ENCODE measurements at places on chromosomes 13 and 19.

DNA sequence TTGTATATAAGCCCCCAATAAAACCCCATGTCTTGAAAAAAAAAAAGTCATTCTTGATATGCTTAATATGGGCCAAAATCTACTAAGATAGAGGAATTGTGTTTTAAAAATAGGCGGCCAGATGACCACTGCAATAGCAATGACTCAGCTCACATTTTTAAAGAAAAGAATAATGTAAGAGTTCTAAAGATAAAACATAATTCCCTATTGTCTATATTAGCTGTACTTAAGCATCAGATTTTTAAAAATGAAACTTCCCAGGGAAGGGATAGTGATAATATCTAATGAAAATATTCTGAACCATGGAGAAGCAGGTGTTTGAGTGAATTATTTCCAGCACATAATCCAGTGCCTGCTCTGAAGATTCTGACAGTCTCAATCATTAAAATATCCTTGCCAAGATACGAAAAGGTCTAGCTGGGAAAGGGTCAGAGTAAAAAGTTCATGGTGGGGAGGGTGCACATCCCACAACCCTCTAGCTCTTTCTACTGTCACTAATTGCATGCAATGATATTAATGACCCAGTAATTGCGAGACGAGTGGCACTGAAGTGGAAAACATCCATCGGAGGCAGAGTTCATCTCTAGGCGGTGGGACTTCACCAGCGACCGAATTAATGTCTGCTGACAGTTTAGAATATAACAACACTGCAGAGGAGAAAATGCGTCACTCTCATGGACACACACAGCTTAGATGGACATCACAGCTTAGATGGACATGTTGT lies 31.6 kb downstream of the EFNB2 start:
- no peak for DNase-seq

GRCh38 chr13:90070837-90071525 lies 1276.5 kb upstream of the MIR17HG start:
- no peak for DNase-seq

- DNase-seq = no peak
Observed at GRCh38 chr13:109160357-109160756, 530.9 kb downstream of the MYO16 start.

GRCh38 chr19:41175801-41176777 lies 16.9 kb upstream of the CYP2S1 start:
- DNase-seq = peak; percentile 76

DNA sequence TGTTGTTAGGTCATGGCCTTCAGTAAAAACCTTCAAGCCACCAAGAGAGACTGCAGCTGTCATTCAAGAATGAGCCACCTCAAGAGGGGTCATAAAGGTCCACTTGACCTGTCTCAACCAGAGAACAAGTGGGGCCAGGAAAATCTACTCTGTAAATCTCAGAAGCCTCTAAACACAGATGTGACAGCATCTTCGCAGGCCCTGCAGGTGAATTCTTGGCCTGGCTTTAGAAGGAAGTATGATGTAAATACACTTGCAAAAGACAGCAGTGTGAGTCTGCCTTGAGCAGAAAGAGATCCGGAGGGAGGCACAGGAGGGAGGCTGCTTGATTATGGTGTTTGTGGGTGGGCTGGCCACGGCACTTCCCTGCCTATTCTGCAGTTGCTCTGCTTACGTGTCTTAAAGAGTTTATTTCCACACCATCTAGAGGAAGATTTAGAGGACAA lies 1082.9 kb downstream of the UQCRFS1 start:
- no peak for DNase-seq

- no peak for DNase-seq
Observed at GRCh38 chr13:33512880-33513554, 227.5 kb upstream of the STARD13 start.

GRCh38 chr19:16654140-16654539 lies 5.8 kb downstream of the SMIM7 start:
- DNase-seq = no peak

DNA sequence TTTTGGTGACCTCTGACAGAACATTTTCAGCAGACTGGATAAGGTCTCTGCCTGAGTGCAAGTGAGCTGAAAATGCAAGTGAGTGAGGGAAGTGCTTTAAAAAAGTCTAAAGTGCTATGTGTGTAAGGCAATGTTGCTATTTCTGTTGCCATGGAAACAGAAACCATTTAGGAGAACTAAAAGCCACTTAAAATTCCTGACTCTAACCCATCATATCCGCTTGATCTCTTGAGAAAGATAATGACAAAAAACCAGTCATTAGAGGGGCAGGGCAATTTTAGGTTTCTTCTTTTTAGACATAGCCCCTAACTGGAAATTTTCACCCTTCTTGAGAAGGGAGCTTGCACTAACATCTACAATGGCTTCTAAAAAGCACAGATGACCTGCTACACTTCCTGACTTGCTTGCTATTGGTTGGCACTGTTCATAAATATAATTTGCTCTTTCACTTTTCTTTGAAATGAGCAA lies at the start of gene CYSLTR2:
Gene CYSLTR2, plus strand, starts transcription at position 458 of the 468 bp plus-strand sequence. CDS start 52,889 bp downstream, outside the sequence.
- DNase-seq = no peak

GRCh38 chr19:3725121-3725520 lies 16.9 kb downstream of the TJP3 start:
- no peak for DNase-seq

GRCh38 chr13:79112016-79112415 lies 294.0 kb downstream of the RBM26 start:
- DNase-seq = no peak

DNA sequence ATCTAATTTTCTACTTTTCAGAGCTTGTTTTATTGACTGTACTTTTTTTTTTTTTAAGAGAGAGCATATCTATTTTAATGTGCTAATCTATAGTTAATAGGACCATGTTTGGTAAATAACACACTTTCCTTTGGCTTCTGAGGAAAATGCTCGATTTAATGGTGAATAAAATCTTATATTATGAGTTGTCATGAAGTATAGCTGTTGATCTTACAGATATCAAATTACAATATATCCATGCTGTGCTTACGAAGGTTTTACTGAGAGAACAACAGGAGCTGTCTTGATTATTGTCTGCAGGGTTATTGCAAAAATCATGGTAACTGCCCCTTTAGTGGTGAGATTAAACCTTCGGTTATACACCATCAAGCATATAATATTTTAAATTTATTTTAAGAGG lies 29.6 kb downstream of the URI1 start:
- no peak for DNase-seq

- DNase-seq = no peak
Observed at GRCh38 chr19:50983625-50984292, at the start of gene KLK7. Gene KLK7, minus strand, starts transcription at chr19:50983917. Its CDS starts 1,518 bp downstream, at chr19:50982399.

- no peak for DNase-seq
Observed at GRCh38 chr13:110915874-110916206, 971 bp upstream of the ANKRD10 start.

GRCh38 chr13:106744516-106744915 lies 176.6 kb upstream of the ARGLU1 start:
- DNase-seq = no peak

GRCh38 chr13:36313047-36313969 lies 15.7 kb upstream of the CCDC169 start:
- DNase-seq = no peak

GRCh38 chr13:83151308-83151660 lies 731.0 kb downstream of the SLITRK1 start:
- DNase-seq = no peak

GRCh38 chr13:111131048-111131447 lies 15.9 kb downstream of the ARHGEF7 start:
- no peak for DNase-seq

GRCh38 chr19:18484992-18485391 lies 36.9 kb downstream of the ELL start:
- DNase-seq = no peak

DNA sequence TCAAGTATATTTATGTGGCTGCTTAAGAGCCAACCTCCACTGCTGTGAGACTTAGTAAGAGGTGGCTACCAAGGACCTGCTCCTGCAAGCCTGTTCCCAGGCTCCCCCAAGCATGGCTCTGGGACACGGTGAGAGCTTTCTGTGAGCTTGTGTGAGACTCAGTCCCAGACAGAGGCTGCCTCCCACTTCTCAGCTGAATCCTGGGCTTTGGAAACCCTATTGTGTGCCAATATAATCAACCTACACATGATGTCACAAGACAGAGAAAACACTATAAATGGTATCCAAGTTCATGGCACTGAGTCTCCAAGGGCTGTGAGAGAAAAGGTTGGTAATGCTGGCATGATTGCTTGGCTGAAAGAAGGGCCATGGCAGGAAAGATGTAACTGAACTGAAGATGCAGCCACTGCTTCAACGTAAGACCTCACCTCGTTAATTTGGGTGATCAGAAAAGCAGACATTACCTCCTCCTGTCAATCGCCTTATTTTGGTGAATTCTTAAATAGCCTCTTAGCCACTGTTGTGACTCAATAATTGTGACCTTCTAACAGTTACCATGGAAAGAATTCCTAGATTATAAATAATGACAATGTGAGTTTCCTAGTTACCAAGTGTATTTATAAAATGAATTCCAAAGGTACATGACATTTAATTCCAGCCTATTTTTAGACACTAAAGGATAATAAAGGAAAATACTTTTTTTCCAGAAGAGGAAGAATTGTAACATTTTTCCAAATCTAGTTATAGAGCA lies 332.0 kb downstream of the IRS2 start:
- no peak for DNase-seq

DNA sequence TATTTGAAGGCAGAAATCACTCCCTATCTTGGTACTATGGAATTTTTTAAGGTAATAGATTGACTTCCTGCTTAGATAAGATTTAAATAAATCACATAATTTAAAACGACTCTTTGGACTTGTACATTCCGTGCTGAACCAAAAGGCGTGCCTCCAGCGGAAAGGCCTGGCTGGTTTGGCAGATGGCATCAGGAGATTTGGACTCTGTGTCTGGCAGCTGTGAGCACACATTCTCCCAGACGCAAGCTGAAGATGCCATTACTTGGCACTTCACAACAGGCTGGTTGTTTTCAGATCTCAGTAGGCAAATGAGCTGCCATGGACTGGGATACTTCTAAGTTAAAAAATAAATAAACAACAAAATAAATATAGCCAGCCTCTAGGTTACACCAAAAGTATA lies 104.5 kb upstream of the SLC15A1 start:
- no peak for DNase-seq

GRCh38 chr13:58238972-58239773 lies 607.6 kb downstream of the PCDH17 start:
- DNase-seq = no peak

DNA sequence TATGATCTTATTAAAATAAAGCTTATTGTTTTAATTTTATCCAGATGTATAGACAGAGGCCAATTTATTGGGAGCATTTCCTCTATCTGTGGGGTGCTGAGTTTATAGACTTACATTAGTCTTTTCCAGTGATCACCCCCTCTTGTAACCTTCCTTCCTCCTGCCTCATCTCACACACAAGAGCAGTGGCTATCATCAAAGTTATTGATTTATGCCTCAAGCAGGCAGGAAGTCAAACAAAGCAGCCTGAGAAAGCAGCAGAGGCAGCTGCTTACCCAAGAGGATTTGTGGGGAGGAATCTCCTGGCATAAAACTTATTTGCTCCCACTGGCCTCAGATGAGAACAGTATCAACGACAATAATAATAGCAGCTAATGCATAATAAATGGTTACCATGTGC lies 26.3 kb upstream of the DCLK1 start:
- DNase-seq = no peak

All from ecto neural progenitor cell (in vitro differentiated cells).